Urinary bladder (tissue), 4 donors: ENCODE measurements at places on chromosomes 5 and 9. TPM values are rescaled to one million over a fixed set of nuclear protein-coding genes. Genes with fewer than 3 reads are reported as not detected.

- no peak for DNase-seq
Measured at GRCh38 chr5:127111112-127111511, 37.8 kb upstream of the C5orf63 start.

DNA sequence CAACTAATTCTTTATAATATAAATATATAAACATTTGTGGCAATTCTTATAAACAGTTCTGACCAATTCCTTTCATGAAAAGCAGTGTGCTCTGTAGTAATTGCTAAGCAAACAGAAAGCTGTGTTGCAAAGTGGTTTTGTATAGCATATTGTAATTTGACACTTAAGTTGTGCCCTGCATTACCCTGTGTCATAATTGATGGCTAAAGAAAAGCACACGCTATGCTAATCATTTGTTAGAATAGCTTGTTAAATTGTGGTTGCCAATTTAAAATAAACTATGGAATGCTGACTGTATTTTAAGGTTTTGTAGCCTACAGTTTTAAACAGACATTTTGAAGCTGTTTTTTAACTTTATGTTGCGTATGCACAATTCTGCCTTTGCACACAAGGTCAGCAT is 140.0 kb downstream of the PBX3 start:
- no peak for DNase-seq

GRCh38 chr9:38114905-38115304 is 45.9 kb upstream of the SHB start:
- DNase-seq: no peak

GRCh38 chr9:2181792-2182191 is 166.6 kb downstream of the SMARCA2 start:
- DNase-seq: no peak

DNA sequence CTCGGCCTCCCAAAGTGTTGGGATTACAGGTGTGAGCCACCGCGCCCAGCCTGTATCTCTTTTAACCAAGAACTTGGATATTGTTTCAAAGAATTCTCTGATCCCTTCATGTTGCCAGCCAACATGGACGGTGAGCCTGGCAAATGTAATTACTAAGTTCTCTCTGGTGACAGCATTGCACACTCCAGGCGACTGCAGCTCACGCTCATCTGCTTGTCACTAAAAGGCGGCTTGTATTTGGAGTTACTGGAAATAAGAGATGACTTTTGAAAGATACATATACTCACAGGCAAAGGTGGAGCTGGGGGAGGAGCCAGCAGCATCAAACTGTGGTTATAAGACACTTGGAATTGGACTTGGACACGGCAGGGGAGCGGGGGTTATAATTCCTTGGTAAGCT is 172.3 kb downstream of the SLIT3 start:
- no peak for DNase-seq

DNA sequence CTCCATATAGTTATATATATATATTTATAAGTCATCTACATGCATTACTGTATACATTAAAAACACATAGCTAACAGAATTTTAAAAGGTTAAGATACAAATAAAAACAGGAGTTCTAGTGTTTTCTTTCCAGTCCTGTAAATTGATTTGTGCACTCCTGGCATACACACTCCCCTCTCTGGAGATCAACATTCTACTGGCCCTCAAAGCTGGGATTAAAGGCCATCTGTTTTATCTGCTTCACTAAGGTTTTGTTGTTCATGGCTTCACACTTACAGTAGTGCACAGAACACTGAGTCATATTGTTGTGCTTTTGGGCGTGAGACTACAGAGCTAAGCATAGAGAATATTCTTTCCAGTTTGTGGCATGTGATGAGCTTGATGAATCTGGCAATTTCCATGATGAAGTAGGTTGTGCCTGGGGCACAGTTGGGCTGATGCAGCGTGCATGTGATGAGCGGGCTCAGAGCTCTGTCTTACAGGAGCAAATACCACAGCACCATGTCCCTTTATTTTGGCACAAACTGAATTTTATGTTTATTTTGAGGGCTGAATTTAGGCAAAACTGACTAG is 98.2 kb downstream of the TAF11L14 start:
- DNase-seq: no peak

CERT1 gene
- 94.1 TPM for total RNA-seq

TUSC1 gene
- 9.0 TPM for total RNA-seq

- DNase-seq: no peak
Measured at GRCh38 chr5:122470365-122470764, 158.3 kb downstream of the SNCAIP start.

MARVELD2 gene
- total RNA-seq: 5.9 TPM

GRCh38 chr5:123538670-123539459 is 26.9 kb downstream of the CSNK1G3 start:
- DNase-seq: no peak

IL3 gene
- not detected for total RNA-seq

DNA sequence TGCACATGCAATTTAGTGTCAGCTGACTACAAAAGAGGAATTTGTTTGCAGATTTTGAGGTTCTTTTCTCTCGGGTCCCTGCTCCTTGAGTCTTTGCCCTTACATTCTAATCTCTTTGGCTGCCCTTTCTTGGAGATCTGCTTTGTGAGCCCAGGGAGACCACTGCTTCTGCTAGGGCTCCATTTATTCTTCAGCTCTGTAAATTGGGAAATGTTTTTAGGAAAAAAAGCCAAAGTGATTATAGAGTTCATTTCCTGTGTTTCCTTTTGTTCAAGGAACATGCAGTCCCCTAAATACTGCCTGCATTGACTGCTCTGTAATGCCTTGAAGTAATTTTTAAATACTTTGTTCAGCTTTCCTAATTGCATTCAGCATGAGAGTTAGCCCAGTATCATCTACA is 197.4 kb downstream of the CSNK1G3 start:
- no peak for DNase-seq

- DNase-seq: no peak
Measured at GRCh38 chr5:10452768-10453331, 11.2 kb downstream of the ROPN1L start.

SYK gene
- 12.1 TPM for total RNA-seq

GRCh38 chr5:110917161-110917875 is 154.2 kb upstream of the TSLP start:
- no peak for DNase-seq

OBP2B gene
- total RNA-seq: not detected

DNA sequence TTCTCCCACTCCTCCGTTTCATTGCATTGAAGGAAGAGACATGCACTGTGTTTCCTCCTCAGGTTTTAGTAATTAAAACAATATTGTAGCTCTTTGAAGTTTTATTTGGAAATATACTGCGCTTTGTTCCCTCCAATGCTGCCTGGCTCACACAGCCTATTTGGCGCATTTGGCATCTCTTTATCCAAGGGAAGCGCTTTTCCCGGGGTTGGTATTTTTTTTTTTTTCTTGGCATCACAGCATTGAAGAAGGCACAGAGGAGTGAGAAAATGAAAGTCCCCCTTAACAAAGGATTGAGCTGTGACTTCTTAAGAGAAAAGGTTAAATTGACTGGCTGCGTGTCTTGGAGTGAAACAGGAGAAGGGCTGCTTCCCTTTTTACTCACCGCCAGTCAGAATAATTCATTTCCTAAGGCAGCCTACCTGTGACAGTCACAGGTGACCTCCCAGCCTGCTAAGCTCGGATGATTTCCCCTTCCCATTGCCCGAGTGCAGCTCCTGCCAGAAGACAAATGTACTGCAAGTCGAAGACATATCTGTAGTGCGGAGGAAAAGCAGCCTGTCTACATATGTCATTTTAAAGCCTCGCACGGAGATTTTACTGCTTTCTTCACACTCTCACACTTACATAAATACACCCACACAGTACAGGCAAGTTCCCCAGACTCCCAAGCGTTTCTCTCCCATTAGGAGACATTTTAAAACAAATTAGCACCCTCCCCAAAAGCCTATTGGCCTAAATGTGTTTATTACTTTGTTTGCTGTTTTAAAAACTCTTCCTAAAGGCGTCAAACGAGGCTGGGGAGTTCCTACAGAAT is 665.5 kb upstream of the ZNF608 start:
- DNase-seq: no peak

ARHGEF28 gene
- total RNA-seq: 16.9 TPM

RFK gene
- total RNA-seq: 25.0 TPM

GRCh38 chr5:98581112-98581997 is 192.1 kb upstream of the RGMB start:
- DNase-seq: no peak

PPP3R2 gene
- total RNA-seq: 0.21 TPM
